Fibroblast of gingiva (primary cell): ENCODE measurements at places on chromosomes 2 and 18.

DNA sequence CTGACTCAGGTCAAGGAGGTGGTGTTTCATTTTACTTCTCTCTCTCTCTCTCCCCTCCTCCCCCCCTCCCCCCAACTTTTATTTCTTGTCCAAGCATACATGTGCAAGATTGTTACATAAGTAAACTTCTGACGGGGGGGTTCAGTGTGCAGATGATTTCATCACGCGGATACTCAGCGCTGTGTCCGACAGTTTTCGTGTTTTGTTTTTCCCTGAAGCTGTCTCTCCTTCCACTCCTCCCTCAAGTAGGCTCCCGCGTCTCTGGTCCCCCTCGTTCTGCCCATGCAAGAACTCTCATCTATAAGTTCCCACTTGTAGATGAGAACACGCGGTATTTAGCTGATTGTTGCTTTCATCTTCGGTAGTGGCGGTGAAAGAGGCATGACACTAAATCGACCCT lies 111.0 kb upstream of the ANKRD30BL start:
- no peak for DNase-seq

- no peak for DNase-seq
These were observed 277.3 kb downstream of the LRATD1 start for GRCh38 chr2:14909795-14910194.

DNA sequence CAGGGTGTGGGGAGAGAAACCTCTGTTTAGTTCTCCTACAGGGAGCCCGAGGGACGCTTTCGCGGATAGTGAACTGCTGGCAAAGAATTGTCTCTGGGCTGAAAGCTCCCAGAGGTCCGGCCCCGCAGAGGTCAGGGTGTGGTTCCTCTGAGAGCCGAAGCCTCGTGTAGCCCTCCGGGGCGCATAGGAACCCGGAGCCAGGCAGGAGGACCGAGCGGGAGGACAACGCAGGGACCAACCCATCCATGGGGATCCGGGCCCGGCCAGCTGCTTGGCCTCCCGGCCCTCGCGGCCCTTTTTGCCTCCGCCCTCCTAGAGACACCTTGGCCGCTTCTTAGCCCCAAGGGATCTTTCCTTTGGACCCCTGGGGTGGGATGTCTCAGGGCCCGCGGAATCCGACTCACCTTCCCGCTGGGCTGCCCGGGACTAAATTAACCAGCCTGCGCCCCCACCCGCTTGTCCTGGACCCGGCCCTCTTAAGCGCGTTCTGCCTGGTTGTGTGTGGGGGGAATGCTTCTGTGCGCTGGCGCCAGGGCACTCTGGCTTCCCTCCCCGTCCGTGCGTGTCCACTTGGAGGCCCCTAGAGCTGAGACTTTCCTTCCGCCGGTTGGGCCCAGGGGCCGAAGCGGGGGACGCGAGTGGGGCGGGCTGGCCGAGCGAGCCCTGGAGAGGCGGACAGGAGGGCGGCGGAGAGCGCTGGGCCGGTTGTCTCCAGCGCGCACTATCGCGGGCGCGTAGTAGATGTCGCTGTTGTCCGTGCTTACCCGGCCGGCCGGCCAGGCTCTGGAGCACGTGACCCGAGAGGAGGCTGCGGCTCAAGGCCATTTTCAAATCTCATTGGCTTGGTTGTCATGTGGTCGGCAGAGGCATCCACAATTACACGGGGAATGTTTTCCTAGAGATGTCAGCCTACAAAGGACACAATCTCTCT lies at the start of gene HOXD10:
Gene HOXD10 (plus strand): TSS at position 896 of the 931 bp plus-strand sequence. CDS start 56 bp downstream, outside the sequence.
- no peak for DNase-seq

- no peak for DNase-seq
These were observed 7.4 kb upstream of the ACYP2 start for GRCh38 chr2:54107903-54108615.

GRCh38 chr18:13620206-13620672 lies 106.1 kb downstream of the FAM210A start:
- no peak for DNase-seq

DNA sequence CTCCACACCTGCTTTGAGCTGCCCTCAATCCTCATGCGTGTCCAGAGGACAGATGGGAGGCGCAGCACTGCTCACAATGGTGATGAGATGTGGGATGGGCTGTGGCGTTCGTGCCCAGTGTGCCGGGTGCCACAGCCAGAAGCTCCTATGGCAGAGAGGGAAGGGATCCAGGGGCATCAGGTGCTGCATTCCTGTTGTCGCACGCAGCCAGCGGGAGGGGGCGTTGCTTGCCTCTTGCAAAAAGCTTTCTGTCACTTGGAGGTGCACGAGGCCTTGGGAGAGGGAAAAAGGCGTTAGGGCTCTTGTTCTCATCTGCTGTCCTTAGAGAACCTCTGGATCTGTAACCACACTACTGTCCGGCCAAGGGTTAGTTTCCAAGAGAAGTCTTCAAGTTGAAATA lies 29.2 kb upstream of the ALLC start:
- DNase-seq: no peak
